Neural crest cell (in vitro differentiated cells): ENCODE measurements at places on chromosomes 3 and 15. TPM values are rescaled to one million over a fixed set of nuclear protein-coding genes. Genes with fewer than 3 reads are reported as not detected.
A peak's percentile ranks its signal among the peaks of the same experiment; 100 is the strongest.

PODXL2 gene
- 70.8 and 74.0 TPM in 2 replicates for total RNA-seq

MYRIP gene
- total RNA-seq, result 0.48 and 0.54 TPM in 2 replicates

GUCA1C gene
- total RNA-seq, result not detected in 2 replicates

AAGAB gene
- 54.9 and 56.2 TPM in 2 replicates for total RNA-seq

DNA sequence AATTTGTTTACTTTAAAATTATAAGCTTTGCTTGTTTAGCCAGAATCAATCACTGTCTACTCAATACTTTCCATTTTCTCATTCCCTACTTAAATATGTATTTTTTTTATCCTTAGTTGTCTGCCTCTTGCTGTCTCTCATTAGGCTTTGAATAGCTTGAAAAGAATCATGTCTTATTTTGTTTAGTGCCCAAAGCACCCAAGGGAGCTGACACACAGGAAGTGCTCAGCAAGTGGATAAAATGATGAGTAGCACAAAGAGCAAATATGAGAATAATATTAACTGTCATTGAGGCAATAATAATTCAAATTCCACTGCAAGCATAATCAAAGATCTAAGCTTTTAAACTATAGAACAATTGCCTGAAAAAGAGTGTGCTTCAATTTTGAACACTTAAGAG, 19.0 kb upstream of the IL1RAP start:
- no peaks in the 10 kb centered on the region for H3K36me3 ChIP-seq
- DNase-seq, result no peak
- no peaks in the 10 kb centered on the region for H3K27me3 ChIP-seq
- no peak overlapping the region for H3K4me3 ChIP-seq
- H3K4me1 ChIP-seq, result peaks cover 16% of the 10 kb centered on the region

- no peak for DNase-seq
- peaks cover 2% of the 10 kb centered on the region for H3K36me3 ChIP-seq
- peaks cover 25% of the 10 kb centered on the region for H3K4me1 ChIP-seq
- no peaks in the 10 kb centered on the region for H3K27me3 ChIP-seq
These were observed 220.7 kb upstream of the DNAJC19 start for GRCh38 chr3:181210275-181210674.

- no peak overlapping the region for H3K27ac ChIP-seq
- H3K27me3 ChIP-seq, result no peaks in the 10 kb centered on the region
- no peak overlapping the region for H3K4me3 ChIP-seq
- no peak for DNase-seq
These were observed 22.5 kb upstream of the SPTSSB start for GRCh38 chr3:161393803-161394202.

- no peak overlapping the region for H3K4me3 ChIP-seq
- no peaks in the 10 kb centered on the region for H3K27me3 ChIP-seq
- DNase-seq, result no peak
- H3K4me1 ChIP-seq, result peaks cover 23% of the 10 kb centered on the region
- peak overlapping the region; percentile 39 for H3K27ac ChIP-seq
These were observed 11.0 kb downstream of the MRAS start for GRCh38 chr3:138359148-138359918.

DNA sequence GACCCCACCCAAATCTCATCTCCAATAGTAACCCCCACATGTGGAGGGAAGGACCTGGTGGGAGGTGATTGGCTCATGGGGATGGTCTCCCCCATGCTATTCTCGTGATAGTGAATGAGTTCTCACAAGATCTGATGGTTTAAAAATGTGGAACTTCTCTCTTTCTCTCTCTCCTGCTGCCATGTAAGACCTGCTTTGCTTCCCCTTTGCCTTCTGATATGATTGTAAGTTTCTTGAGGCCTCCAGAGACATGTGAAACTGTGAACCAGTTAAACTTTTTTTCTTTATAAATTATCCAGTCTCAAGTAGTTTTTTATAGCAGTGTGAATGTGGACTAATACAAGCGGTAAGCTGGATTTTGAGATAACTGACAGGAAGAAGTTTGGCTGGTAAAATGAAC, 60.3 kb upstream of the MBNL1 start:
- DNase-seq, result no peak
- H3K27ac ChIP-seq, result no peak overlapping the region
- no peaks in the 10 kb centered on the region for H3K36me3 ChIP-seq
- no peaks in the 10 kb centered on the region for H3K27me3 ChIP-seq

DNA sequence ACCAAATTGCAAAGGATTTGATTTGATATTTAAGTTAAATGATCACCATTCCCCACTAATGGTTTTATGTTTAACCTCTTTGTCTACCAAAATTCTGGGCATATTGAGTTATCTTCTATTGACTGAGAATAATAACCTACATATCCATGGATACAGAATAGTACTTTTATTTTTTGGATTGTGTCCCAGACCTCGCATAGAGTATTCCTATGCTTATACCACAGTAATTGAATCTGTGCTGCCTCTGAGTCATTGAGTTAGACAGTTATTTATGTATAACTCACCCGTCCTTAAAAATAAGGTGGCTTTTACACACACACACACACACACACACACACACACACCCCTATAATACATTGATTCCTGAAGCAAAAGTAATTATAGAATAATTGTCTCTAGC, 690.1 kb upstream of the BCHE start:
- no peak overlapping the region for H3K27ac ChIP-seq
- no peaks in the 10 kb centered on the region for H3K4me1 ChIP-seq
- H3K27me3 ChIP-seq, result no peaks in the 10 kb centered on the region
- no peak for DNase-seq

- no peak for DNase-seq
- H3K36me3 ChIP-seq, result peaks cover 5% of the 10 kb centered on the region
- no peak overlapping the region for H3K4me3 ChIP-seq
- H3K27ac ChIP-seq, result no peak overlapping the region
- H3K27me3 ChIP-seq, result no peaks in the 10 kb centered on the region
- no peaks in the 10 kb centered on the region for H3K4me1 ChIP-seq
These were observed 222.6 kb upstream of the NECTIN3 start for GRCh38 chr3:110849064-110849463.

DNA sequence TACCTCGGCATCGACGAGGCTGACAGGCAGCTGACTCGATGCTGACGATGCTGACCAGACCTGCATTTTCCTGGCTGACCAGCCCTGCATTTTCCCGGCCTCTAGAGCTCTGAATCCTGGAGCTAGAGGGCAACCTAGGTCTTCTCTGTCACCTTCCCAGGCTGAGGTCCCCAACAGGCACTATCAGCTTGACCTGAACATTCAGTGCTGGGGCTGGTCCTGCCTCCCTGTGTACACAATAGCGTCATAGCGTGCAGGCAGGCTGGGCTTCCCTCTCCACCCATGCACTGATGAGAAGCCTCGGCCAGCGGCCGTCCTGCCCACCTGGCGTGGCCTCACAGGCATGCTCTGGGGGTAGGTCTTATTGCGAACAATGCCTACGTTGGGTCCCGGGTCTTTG, 62.3 kb upstream of the SNRPA1 start:
- peak overlapping the region; percentile 81 for H3K27ac ChIP-seq
- no peak overlapping the region for H3K4me3 ChIP-seq
- no peak for DNase-seq
- no peaks in the 10 kb centered on the region for H3K27me3 ChIP-seq

GRCh38 chr3:35044190-35044589, 595.1 kb upstream of the ARPP21 start:
- no peaks in the 10 kb centered on the region for H3K27me3 ChIP-seq
- H3K4me1 ChIP-seq, result no peaks in the 10 kb centered on the region
- H3K27ac ChIP-seq, result peak overlapping the region; percentile 25
- no peak for DNase-seq
- H3K4me3 ChIP-seq, result no peak overlapping the region

DNA sequence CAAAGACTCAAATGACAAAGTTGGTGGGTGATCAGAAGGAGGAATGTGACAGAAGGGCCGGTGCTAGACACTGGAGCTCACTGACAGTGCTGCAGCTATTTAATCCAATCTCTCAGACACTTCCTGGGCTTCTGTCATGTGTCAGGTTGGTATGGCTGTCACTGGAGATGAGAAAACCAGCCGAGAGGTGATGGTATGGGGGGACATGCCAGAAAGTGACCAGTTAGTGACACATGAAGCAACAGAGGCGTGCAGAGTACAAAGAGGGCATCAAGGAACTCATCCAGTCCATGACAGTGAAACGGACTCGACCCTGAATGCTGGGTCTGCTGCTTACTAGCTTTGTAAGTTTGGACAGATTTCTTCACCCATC, 219.5 kb downstream of the CADPS start:
- H3K36me3 ChIP-seq, result no peaks in the 10 kb centered on the region
- H3K27ac ChIP-seq, result no peak overlapping the region
- DNase-seq, result no peak
- H3K4me1 ChIP-seq, result no peaks in the 10 kb centered on the region
- no peak overlapping the region for H3K4me3 ChIP-seq

DNA sequence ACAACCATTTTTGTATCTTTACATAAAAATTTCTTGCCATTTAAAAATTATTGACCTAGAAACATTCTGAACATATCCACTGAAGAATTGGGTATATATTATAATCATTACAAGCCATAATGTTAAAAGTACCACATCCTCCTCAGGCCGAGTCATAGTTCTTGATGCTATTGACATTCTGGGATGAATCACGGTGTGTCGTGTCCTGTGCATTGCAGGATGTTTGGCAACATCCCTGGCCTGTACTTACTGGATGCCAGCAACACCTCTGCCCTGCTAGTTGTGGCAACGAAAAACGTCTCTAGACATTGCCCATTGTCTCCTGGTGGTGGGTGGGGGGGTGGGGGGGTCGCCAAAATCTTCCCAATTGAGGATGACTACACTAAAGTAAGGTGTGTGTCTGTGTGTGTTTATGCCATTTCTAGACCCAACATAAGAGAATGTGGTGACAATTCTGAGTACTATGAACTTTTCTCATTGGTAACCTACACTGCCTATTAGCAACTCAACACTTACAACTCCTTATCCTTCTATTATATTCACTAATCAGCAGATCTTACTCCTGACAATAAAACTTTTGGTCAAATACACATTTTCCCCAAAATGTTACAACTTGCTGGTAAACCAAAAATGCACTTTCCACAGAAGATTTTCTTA, 471.6 kb downstream of the FOXP1 start:
- H3K36me3 ChIP-seq, result peaks cover 5% of the 10 kb centered on the region
- no peak overlapping the region for H3K4me3 ChIP-seq
- no peaks in the 10 kb centered on the region for H3K27me3 ChIP-seq
- no peak overlapping the region for H3K27ac ChIP-seq
- no peak for DNase-seq

DNA sequence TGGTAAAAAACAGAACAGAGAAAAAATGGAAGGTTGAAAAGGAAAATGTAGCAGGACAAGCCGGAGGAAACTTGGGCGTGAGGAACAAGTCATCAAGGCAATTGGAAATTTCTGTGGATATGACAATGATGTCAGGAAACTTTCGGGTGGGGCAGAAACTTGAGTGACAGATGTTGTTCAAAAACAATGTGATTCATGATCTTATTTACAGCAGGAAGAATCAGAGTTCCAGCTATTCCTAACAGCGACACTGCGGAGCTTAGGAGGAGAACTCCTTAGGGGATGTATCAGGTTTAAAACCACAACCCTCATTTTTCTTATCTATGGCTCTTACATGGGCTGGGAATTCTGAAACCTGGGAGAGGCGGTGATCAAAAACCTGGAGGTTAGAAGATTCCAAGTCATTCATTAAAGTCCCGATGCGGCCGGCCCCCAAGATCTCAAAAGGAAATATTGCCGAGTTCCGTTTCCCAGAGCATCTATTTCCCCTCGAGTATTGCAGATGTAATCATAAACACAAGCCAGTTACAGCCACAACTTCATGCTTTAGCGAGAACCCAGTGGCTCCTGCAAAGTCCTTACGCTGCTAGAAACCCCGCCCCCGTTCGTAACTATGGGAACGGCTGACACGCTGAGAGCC, 659 bp upstream of the ARRDC4 start:
- peaks cover 34% of the 10 kb centered on the region for H3K4me1 ChIP-seq
- no peaks in the 10 kb centered on the region for H3K27me3 ChIP-seq
- no peaks in the 10 kb centered on the region for H3K36me3 ChIP-seq
- peak overlapping the region; percentile 11 for H3K27ac ChIP-seq
- DNase-seq, result no peak

GRCh38 chr3:111781561-111782446, 77.3 kb upstream of the PHLDB2 start:
- H3K4me3 ChIP-seq, result no peak overlapping the region
- DNase-seq, result no peak
- no peaks in the 10 kb centered on the region for H3K36me3 ChIP-seq

DNA sequence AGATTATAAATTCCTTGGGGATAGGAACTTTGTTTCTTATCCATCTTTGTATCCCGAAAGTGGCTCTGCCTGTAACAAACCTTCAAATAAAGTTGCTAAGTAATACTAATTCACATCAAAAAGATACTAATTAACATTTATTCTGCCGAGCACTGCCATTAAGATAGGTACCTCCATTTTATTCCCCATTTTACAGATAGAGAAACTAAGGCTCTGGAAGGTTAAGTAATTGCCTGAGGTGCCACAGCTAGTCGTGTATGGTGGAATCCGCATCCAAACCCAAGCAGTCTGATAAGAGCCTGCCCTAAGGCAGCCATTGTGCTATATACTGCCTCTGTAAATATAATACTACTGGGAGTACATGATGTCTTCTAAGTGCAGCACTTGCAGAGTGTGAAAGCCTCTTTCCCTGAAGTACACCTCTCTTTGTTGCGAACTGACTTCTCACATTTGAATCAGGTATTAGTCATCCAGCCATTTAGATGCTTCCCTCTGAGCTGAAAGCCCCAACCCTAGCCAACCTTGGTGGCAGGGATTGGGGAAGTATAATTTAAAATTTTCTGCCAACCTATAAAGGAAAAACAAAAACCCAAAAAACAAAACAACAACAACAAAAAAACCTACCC, 78.5 kb upstream of the CHD2 start:
- H3K4me3 ChIP-seq, result peak overlapping the region; percentile 78
- peak overlapping the region; percentile 53 for H3K27ac ChIP-seq
- peaks cover 69% of the 10 kb centered on the region for H3K4me1 ChIP-seq
- H3K27me3 ChIP-seq, result no peaks in the 10 kb centered on the region

GRCh38 chr3:182183716-182184430, 472.1 kb downstream of the SOX2 start:
- peaks cover 3% of the 10 kb centered on the region for H3K36me3 ChIP-seq
- DNase-seq, result no peak
- H3K27me3 ChIP-seq, result no peaks in the 10 kb centered on the region
- H3K4me1 ChIP-seq, result peaks cover 19% of the 10 kb centered on the region
- H3K4me3 ChIP-seq, result no peak overlapping the region

DNA sequence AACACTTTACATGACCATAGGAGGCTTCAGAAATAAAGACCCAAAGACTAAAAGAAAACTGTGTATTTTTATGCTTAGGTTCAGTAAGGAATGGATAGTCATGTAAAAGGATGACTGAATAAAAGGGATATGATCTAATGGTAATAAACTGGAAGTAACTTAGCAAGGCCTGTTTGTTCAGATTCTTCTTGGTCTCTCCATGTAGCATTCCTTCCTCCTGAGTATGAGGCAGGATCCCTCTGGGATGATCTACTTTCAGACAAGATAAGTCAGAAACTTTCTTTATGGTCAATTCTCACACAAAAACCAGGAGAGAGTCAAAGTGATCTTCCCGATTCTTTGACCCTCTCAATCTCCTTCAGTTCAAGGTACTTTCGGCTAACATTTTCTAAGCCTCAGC, 340.8 kb upstream of the DCBLD2 start:
- H3K36me3 ChIP-seq, result no peaks in the 10 kb centered on the region
- H3K27ac ChIP-seq, result no peak overlapping the region
- DNase-seq, result no peak
